ENCODE measurements at places on chromosomes 6 and 20. TPM values are rescaled to one million over a fixed set of nuclear protein-coding genes. Genes with fewer than 3 reads are reported as not detected.

GRCh38 chr6:157814883-157815282 is 8.2 kb upstream of the SNX9 start:
- DNase-seq, result no peak

DNA sequence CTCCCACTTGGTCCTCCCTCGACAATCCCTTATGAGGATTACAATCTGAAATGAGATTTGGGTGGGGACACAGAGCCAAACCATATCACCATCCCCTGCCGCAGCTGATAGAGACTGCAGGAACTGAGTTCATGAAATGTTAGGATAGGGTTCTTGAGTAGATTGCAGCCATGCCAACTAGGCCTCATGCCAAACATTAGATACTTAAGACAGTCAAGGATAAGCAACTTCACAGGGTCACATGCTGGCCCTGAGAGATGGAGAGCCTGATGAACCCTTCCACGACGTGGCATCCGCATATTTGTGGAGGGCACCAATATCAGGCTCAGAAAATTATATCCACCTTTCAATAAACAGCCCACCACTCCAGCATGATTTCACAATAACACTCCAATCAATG is 121.3 kb downstream of the ALDH8A1 start:
- no peak for DNase-seq

- no peak for DNase-seq
Observed at GRCh38 chr6:132780770-132781371, 17.6 kb downstream of the SLC18B1 start.

MEI4 gene
- total RNA-seq, result not detected

GRCh38 chr20:10217721-10218410 is 764 bp upstream of the SNAP25 start:
- no peak for DNase-seq

DNA sequence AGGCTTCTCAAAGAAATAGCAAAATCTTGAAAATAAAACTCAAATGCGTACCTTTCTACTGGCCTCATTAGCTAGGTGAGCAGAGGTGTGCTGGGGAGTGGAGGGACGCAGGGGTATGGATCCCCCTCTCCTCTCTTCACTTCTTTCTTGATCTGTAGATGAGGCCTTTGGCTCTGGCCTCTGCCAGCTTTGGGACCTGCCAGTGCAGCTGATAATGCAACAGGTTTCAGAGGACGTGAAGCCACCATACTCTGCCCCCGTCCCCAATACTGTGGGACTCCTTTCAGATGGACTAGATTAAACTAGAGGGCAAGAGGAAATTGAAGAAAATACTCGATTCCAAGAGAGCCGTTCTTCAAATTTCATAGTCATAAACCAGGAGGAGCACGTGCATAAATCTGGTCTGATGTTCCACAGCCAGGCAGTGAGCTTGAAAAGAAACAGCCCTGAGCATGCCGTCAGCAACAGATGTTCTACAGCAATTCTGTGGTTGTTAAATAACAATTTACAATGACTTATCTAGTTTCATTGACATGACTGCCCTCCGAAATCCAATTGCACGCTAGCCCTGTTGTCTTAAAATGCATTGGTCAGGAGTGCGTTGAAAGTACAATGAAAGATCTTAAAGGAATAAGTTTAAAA is 245.3 kb upstream of the FOXQ1 start:
- DNase-seq, result no peak

DNA sequence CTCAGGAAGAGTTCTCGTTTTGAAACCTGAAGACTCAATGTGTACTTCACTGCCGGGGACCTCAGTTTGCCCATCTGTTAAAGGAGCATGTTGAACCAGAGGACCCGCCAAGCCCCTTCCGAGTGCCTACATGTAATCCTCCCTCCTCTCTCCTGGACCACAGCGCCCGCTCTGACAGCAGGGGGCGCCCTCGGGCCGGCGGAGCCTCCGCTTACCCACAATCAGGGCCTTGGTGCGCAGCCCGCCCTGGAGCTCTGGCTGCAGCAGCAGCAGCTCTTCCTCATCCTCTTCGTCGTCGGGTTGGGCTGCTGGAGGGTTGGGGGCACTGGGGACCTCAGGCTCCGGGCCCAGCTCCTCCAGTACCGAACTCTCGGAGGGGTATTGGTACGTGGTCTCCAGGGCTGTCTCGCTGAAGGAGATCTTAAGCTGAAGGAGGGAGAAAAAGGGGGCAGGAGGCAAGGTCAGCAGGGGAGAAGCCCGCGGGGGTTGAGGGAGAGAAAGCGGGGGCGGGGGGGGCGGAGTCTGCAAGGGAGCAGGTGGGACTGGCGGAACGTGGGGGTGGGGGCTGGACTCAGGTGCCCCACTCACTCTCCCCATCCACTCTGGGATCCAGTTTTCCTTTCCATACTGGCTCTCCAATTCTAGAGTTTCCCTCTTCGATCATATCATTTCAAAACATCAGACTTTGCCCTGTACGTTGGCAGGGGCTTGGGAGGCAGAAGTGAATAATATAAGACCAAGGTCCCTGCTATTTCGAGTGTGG is 6.3 kb upstream of the DHX16 start:
- peak; percentile 88 for DNase-seq

GRCh38 chr6:140436023-140436811 is 1061.8 kb upstream of the CITED2 start:
- DNase-seq, result no peak

DNA sequence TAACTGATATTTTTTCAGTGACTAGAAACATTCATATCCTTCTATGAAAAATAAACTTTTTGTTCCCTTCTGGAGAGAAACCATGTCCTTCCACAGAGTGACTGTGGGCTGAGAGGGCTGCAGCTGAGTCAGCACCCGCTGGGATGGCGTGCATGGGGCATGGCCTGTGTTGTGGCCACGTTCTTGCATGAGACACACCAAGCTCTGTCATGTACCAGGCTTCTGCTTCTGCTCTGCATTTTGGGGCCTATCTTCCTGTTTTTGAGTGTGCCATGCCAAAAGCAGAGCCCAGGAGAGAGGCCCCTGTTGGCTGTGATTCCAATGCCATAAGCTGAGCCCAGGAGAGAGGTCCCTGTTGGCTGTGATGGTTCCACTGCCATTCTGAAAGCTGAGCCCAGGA is 10.8 kb downstream of the APMAP start:
- DNase-seq, result no peak

BTNL2 gene
- not detected for total RNA-seq

TRDN gene
- not detected for total RNA-seq

SNAI1 gene
- 0.49 TPM for total RNA-seq
